Activated gamma-delta T cell treated with anti-CD3 and anti-CD28 coated beads, Interleukin-2, amount 50 U/mL, for 16 hours (primary cell): ENCODE measurements at places on chromosomes 7 and 10.

DNA sequence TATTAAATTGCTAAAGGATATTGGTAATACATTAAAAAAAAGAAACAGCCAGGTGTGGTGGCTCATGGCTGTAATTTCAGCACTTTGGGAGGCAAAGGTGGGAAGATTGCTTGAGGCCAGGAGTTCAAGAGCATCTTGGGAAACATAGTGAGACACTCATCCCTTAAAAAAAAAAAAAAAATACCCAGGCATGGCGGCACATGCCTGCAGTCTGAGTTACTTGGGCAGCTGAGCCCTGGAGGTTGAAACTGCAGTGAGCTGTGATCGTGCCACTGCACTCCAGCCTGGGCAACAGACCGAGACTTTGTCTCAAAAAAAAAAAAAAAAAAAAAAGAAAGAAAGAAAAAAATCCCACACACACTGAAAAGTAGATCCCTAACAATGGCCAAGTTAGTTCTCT lies 59.7 kb downstream of the MACC1 start:
- DNase-seq, result no peak

DNA sequence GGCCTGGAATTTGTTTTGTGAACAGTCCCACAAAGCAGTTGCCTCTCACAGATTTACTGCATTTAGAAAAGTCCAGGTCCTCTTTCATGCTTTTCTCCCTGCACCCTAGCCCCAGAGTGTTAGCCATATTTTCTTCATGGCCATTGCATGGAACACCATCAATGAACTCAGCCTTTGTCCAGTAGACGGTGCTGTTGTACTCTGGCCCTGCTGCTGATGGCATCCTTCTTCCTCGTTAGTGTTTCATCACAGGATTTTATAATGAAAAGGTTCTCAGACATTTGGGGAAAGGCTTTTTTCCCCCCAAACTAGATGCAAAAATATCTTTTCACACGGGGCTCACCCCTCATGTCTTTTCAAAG lies 93.0 kb upstream of the SLC25A13 start:
- peak; percentile 3 for DNase-seq

DNA sequence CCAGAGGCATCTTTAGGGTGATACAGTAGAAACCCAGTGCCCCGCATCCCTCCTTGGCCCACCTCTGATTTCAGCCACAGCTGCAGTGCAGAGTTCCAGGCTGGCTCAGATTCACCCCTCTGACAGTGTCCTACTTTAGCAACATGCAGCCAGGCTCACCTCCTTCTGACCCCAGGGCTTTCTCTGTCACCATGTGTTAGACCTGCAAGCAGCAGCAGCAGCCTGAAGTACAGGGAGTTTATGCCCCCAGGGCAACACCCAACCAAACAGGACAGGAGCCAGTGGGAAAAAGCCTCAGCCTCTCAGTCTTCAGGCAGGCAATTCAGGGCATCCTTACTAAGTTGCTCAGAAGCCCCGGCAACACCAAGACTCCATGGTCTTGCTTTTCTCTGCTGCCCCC lies 109.0 kb upstream of the PLXNA4 start:
- no peak for DNase-seq

GRCh38 chr7:49778731-49779270 lies 5.4 kb downstream of the VWC2 start:
- no peak for DNase-seq

- no peak for DNase-seq
Observed at GRCh38 chr7:127530148-127530547, 55.2 kb downstream of the GCC1 start.

- no peak for DNase-seq
Observed at GRCh38 chr10:99303899-99304861, 25.0 kb upstream of the CNNM1 start.

GRCh38 chr10:23362069-23362830 lies 17.7 kb upstream of the C10orf67 start:
- no peak for DNase-seq

DNA sequence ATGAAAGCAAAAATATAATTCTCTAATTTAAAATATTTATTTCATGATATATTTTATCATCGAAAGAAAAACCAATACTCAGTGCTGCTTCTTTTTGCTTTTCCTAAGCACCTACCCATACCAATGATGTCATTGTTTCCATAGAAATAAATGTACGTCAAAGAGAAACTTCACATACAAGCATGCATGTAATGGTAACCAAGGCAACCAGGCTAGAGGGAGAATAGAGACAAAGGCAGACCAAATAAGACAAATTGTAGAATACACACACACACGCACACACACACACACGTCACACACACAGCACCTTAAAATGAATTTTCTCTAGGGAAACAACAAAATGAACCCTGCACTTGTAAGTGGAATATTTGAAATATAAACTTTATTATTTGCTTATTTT lies 75.5 kb downstream of the MACC1 start:
- no peak for DNase-seq

GRCh38 chr7:45682358-45682735 lies 108.2 kb downstream of the ADCY1 start:
- no peak for DNase-seq

GRCh38 chr10:95755511-95756004 lies 405 bp upstream of the ENTPD1 start:
- DNase-seq, result no peak

DNA sequence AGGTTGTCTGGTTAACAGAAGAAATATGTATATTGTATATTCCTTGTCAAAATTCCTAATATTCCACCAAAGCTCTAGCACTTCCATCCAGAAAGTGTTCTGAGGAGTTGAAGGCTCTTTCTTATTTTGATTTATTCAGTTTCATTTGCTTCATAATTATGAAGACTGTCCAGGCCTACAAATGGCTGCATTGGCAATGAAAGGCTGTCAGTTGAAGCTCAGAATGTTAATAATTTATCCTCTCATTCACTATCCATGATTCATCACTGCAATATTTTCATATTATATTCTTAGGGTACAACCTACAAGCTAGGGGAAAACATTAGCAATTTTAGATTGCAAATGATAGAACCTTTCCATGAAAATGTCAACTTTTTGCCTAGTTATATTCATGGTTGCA lies 57.3 kb downstream of the ARID5B start:
- no peak for DNase-seq
